Cardiac fibroblast (primary cell): ENCODE measurements at places on chromosomes 4 and X.

DNA sequence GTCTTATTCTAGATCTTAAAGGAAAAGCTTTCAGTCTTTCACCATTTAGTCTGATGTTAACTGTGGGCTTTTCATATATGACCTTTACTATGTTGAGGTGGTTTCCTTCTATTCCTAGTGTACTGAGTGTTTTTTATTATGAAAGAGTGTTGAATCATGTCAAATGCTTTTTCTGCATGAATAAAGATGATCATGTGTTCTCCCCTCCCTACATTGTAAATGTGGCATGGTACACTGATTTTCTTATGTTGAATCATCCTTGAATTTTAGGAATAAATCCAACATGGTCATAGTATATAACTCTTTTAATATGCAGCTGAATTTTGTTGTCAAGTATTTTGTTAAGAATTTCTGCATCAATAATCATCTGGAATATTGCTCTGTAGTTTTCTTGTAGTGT, 4.3 kb downstream of the CLGN start:
- no peak for DNase-seq

- peak; percentile 75 for DNase-seq
These were observed 9.0 kb upstream of the CHIC2 start for GRCh38 chr4:54073271-54073880.

- no peak for DNase-seq
These were observed 9.7 kb upstream of the ANTXR2 start for GRCh38 chr4:80082693-80083092.

DNA sequence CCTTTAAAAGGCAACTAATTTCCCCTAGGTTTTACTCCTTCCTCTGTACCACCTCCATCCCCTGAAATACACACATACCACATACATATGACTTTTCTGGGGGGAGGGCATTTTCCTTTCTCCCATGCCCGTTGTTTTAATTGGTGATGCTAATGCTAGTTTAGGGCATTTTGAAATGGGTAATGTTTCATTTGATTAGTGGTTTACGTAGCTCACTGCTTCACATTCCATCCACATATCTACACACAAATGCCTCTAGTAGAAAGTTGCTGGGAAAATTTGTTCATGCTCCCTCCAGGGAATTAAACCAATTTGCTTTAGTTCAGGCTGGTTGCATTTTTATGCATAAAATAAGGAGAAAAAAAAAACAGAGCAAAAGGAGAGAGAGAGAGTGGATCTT, 231.2 kb downstream of the FRAS1 start:
- DNase-seq, result peak; percentile 35

DNA sequence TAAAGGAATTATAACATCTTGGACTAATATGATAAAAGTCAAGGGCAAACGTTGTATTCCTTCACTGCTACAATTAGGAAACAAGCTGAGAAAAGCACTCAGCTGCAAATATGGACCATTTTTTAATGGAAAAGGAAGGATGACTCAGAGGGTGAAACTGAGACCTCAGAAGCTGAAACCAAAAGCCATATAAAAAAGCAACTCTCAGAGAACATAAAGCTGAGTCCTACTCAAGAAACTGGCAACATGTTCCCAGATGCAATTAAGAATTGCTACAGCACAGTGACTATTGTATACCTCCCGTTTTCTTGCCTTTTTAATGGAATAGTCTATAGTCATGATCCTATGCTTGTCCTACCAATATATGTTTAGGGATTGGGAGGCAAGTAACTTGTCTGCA, 1106.4 kb upstream of the INTU start:
- no peak for DNase-seq

DNA sequence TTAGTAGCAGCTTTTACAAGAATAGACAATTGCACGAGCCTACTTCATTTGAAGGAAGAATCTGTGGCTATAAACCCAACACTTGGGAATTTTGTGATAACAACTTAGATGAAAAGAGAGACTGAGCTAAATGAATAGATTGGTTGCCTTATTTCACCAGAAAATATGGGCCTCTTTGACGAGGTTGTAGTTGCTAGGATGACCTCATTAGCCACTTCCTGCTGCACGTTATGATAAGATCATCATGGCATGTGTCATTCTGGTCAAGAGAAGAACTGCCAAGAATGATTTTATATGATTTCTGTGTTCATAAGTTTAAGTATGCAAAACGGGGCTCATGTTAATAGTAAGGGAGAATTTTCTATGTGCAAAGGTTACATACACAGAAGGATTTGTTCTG, 321.9 kb upstream of the GIMD1 start:
- DNase-seq, result peak; percentile 75

GRCh38 chr4:61312526-61312925, 112.4 kb downstream of the ADGRL3 start:
- peak; percentile 83 for DNase-seq

DNA sequence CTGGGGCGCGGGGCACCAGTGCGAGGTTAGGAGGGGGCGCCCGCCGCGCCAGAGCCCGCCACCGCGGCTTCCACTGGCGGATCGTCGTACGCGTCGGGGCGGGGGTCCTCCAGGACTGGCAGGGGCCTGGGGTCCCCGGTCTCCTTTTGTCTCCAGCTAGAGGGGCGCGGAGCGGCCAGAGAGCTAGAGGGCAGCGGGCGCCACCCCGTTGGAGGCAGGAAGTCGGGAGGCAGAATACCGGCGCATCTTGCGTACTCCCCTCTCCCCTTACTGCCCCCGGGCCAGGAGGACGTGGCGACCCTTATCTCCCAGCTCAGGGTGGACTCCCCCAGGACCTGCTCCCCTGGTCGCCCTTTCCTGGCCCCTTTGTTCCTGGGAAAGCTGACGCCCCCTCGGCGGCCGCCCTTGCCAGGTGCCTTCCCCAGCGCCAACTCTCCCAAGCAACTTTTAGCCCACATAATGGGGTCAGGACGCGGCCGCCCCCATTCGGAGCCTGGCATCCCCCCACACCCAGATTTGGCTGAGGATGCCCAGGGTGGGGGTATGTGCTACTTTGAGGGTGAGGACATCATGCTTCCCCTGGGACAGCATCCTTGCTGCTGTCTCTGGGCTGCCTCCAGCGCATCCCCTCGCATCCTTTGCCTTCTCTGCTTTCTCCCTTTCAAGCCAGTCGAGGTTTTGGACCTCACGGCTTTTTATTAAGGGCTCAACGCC, 933 bp downstream of the CNKSR2 start:
- no peak for DNase-seq

GRCh38 chr4:162865102-162865501, 301.6 kb downstream of the NAF1 start:
- DNase-seq, result no peak

- peak; percentile 64 for DNase-seq
These were observed 550 bp downstream of the CBR4 start for GRCh38 chr4:169009286-169010124.

GRCh38 chr4:71231129-71232055, 107.4 kb upstream of the SLC4A4 start:
- DNase-seq, result peak; percentile 30

DNA sequence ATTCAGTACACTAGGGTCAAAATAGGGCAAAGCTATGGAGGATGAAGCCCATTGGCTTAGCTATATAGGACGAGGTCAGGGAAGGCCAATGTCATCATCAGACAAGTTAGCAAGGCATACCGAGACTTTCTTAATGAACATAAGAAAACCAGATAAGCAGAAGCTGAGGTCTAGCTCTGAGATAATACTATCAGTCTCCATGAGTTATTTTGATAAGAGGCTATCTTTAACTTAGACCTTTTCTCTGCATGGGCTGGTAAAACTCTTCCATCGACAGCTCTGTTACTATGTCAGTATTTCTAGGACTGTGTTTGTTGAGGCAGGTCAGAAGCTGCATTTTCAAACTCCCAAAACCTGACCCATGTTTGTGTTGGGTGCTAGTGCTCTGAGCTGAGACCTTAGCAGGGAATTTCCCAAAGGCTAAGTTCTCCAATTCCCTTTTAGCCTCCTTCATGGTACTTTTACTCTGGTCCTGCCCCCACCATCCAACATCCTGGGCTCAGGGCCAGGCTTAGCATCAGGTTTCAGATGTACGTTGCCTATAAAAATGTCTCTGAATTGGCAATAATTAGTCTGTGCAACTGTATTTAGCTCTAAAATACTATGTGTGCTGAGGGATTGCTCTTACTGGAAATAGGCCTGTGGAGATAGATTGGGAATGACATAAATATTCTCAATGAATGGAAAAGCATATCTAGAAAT, 29.3 kb upstream of the LRAT start:
- no peak for DNase-seq

GRCh38 chr4:38139187-38139586, 179.0 kb downstream of the PTTG2 start:
- no peak for DNase-seq

DNA sequence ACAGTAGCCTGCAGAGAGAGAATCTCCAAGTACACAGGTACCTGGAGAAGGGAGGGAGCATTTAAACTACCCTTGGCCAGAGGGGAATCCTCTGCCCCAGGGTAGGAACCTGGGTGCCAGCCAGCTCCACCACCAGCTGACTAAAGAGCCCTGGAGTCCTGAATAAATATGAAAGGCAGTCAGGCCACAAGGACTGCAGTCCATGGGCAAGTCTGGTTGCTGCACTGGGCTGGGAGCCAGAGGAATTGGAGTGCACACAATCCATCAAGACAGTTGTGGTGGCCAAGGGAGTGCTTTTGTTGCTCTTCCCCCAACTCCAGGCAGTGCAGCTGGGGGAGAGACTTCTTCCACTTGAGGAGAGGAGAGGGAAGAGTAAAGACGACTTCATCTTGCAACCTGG, 172.5 kb downstream of the HNRNPD start:
- DNase-seq, result peak; percentile 12

DNA sequence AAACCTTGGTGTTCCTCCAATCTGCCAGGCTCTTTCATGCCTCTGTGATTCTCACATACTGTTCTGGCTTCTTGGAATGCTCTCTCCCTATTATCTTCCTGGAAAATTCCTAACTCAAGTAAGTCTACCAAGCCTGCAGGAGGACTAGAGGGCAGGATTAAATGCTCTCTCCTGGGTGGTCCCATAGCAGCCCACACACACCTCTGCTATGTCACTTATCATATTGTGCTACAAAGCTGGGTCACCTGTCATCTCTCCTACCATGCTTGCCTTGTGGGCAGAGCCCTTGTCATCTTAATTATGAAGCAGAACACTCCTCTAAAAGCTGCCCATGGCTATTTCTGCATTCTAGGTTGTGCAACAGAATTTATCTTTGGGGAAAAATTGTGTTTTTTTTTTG, 344.5 kb upstream of the NOCT start:
- no peak for DNase-seq

GRCh38 chr4:3470244-3471097, 7.4 kb downstream of the DOK7 start:
- peak; percentile 20 for DNase-seq

DNA sequence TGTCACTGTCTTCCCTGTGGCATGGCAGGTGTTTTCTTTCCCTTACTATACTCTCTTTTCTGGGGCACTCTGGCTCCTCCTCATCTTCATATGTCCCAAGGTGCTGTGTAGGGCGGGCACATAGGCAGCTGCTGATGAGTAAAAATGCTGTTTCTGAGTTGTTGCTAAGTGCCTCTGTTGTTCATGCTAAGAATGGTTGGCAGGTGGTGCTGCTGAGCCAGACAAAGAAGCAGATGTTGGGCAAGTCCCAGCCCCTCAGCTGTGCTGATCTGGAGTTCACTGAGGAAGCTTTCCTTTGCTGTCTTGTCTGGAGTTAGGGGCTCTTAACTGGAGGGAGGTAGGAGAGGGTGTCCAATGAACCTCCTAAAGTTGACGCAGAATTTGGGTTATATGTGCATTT, 40.6 kb downstream of the HADH start:
- DNase-seq, result peak; percentile 76
